ENCODE measurements at places on chromosomes 12 and 14.

DNA sequence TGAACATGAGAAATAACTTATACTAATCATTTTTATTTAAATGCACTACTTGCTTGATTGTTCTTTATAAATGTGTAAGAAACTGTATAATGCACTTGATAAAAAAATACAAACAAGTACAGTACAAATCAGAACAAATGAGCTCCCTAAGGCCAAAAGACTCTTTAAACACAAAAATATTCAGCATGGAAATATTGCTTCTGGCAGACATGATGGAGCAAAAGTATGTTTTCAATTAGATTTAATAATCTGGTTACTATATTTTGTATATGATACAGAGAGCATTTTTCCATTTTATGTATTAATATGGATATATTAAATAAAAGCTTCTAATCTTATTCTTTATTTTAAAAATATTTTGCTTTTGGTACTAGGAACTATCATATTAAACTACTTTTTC is 800.2 kb upstream of the LRFN5 start:
- no peak for DNase-seq

GRCh38 chr14:25929881-25930615 is 667.8 kb downstream of the NOVA1 start:
- no peak for DNase-seq

DNA sequence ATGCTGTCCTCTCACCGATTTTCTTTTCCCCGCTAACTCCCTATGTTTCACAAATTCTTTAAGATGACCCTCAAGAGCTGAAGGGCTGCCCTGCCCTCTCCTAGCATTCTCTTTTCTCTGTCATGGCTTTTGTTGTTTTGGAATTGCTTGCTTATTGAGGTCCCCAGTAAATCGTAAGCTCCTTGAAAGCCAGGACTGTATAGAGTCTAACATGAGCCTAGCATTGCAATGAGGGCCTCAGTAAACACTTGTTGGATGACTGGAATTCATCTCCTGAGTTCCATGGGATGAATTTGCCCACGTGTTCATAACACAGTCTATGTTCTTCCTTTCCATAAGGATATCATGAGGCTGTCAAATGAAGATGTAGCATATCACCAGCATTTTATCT is 92.2 kb downstream of the APAF1 start:
- no peak for DNase-seq

- DNase-seq, result no peak
Measured at GRCh38 chr12:104680491-104680890, 223.7 kb downstream of the CHST11 start.

DNA sequence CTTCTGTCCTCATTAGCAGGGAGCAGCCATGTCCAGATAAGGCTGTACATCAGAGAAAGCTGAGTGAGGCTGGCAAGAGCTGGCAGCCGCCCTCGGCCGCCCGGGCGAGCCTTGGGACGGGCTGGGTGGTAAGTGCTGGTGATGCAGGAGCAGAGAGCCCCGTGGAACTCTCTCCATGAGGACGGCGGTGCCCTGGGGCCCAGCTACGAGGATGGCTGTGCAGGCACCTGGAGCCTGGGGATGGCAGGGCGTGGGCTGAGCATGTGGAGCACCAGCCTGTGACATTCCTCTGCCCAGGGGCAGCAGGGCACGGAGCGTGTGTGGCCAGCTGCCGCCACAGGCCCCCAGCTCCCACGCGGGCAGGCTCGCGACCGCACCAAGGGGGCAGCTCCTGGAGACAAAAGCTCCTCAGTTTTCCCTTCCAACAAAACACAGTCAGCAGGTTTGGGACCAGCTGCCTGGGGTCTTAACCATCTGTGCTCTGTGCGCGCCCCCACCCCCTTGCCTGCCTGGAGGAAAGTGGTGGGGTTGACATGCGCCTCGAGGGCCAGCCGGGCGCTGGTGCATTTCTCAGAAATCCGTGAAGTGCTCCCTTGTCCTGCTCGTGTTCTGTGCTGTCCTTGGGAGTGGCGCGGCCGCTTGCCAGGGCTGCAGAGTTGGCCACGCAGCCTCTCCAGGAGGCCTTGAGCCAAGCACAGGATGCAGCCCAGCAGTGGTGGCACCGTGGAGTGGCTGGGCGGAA is 21.4 kb downstream of the PACS2 start:
- DNase-seq, result no peak

- DNase-seq, result no peak
Measured at GRCh38 chr14:43877351-43877960, 629.6 kb downstream of the FSCB start.

- DNase-seq, result no peak
Measured at GRCh38 chr12:131372171-131372475, 338.8 kb upstream of the SFSWAP start.

GRCh38 chr14:45251912-45252311 is 1.1 kb downstream of the MIS18BP1 start:
- DNase-seq, result no peak

DNA sequence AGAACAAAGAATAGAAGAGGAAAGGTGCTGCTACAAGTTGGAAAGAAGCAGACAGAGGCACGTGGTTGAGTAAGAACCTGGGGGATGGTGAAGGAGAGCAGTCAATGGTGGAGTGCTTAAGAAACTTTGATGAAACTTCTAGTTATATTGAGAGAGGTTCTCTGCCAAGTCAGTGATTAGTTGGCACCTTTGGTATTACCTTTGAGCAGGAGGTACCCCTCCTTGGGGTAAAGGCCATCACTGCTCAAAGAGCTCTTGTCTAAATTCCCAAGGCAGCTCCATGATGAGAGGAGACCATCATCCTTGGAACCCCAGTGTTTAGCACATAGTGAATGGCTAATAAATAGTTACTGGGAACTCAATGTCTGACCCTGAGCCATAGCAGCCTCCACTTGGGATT is 1.7 kb upstream of the EGLN3 start:
- DNase-seq, result no peak

- DNase-seq, result no peak
Measured at GRCh38 chr12:118330421-118331018, 42.2 kb downstream of the TAOK3 start.

DNA sequence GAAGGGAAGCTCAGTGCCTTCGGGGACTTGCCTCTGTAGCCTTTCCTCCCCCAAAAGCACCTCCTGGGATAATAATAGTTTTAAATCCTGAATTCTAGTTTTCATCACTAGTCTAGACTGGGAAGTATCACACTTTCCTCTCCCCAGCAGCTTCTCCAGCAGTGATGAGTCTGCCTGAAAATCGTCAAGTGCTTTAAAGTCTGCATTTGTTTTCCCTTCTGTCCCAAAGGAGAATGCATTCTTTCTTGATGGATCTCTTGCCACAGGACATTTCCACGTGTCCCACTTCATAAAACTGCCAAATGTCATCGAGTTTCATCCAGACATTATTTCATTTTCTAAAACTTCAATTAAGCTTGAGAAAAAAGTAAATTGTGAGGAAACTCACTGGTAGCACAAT is 15.0 kb downstream of the CSRP2 start:
- DNase-seq, result no peak

- no peak for DNase-seq
Measured at GRCh38 chr12:68482014-68482413, 128.7 kb upstream of the RAP1B start.

DNA sequence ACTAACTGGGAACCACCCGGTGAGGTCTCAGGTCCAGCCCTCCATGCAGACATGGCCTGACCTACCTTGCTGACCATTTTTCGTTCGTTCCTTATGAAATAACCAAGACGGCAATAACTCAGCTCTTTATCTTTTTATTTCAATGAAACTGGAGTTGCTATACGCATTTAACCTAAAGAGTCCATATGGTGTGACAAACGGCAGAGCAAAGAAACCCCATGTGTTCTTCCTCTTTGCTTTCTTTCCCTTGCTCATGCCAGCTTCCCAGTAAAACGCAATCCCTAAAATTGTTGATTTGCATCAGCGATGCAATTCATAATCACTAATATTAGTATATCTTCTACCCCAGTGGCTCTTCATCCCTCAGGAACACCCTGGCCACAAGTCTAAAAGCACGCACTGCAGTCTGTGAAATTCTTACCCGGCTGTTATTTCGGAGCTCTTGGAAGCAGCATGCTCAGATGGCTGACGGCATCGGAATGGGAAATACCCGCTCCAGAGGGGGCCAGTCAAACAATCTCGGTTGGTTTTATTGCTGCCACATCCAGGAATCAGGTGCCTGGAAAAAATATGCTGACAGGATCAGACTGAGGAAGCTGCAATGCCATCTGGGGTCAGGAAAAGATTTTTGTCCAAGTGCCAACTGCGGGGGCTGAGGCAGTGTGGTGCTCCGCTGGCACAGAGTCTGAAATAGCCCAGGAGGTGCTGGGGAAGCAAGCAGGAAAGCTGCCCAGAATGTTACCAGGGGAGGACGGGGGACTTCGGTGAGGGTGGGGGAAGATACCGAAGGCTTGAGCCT is 28.2 kb upstream of the KCNA1 start:
- DNase-seq, result no peak

DNA sequence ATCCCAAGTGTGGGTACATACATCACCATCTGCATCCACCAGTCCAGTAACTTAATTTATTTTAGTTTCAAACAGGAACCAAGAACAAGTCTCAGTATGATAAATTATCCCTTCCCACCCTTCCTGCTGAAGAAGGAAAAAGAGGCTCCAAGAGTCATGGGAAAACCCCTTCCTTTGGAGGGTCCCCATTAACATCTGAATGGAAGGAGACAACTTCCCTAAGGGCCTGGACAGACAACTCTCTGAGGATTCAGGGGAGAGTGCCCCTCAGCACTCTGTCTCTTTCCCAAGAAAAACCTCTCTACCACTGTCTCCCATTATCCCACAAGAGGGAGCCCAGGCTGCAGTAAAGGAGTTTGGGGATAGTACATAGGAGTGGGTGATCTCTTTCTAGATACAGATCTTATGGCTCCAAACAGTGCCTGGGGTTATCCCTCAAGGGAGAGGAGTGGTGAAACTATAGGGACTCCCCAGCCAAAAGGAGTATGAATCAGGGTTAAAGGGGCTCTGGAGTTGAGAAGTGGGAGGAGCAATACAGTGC is 6.2 kb downstream of the WNT10B start:
- no peak for DNase-seq
